ENCODE measurements at places on chromosomes 5 and 9.
A peak's percentile ranks its signal among the peaks of the same experiment; 100 is the strongest.

- peak; percentile 65 for DNase-seq
Measured at GRCh38 chr9:4762108-4762885, 21.3 kb upstream of the AK3 start.

DNA sequence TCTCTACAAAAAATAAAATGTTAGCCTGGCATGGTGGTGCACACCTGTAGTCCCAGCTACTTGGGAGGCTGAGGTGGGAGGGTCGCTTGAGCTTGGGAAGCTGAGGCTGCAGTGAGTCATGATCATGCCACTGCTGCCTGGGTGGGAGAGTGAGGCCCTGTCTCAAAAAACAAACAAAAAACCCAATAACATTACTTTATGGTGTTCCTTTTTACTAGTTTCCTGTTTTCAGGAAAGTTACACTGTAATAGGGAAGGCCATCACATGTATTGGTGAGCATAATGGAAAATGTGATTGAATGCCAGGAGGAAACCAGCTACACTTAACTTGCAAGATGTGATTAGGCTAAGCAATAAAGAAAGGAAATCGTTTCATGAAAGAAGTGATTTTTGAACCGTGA, 42.7 kb downstream of the SV2C start:
- DNase-seq: no peak

DNA sequence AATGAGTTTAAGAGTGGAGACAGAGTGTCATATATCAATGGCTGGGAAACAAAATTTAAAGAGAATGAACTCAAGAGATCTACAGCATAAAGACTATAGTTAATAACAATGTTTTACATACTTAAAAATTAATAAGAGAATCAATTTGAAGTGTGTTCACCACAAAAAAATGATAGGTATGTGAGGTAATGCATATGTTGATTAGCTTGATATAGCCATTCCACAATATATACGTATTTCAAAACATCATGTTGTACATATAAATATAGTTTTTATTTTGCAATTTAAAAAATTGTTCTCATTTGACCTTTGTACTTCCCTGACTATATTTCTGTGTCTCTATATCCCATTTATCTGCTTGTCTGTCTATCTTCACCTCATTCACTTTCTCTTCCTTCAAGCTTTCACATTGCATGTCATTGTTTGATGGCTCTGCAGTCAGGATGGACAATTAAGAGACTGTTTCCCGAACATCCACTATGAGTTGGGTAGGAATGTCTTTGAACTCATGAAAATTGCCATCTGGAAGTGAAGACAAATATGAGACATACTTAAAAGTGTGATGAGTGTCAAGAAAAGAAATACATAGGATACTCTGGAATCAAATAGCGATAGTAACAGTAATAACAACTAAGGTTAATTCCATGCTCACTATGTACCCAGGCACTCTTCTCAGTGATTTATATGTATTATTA, 359.9 kb upstream of the ACTBL2 start:
- DNase-seq: no peak

DNA sequence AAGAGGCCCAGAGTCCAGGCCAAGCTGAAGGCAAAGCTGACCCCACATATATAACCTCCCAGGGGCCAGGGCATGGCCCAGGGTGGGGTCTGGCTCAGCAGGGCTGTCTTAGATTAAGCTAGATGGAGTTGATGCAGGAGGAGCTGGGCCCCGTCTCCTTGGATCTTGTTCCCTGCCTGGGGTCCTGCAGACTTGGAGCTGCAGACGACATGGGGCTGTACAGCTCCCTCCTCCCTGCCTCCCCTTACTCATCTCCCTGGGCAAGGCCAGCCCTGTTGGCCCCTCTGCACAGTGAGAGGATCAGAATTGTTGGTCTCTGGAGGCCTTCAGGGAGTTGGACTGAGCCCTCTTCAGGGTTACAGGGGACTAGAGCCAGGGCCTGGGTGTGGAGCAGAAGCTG, 134.9 kb downstream of the RGS3 start:
- DNase-seq: no peak

GRCh38 chr9:70887826-70888225, 233.6 kb downstream of the TRPM3 start:
- DNase-seq: no peak

GRCh38 chr9:114316605-114317230, 6.2 kb upstream of the ORM1 start:
- no peak for DNase-seq

DNA sequence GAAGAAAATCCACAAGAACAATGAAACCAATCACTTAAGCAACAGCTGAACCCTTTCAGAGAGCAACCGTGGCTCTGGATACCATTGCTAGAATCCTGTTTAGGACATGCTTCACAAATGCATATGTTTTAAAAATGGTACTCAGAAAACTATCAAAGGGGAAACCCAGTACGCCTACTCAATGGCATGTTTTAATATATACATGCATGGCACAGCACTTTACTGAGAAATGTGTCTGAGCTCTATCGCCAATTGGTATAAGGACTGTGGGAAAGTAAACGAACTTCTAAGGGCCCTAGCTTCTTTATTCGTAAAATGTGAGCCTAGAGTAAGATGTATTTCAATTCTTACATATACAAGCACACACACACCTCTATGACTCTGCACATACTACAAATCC, 72.3 kb downstream of the PTBP3 start:
- DNase-seq: no peak

GRCh38 chr5:1058083-1058945, 49.7 kb downstream of the NKD2 start:
- DNase-seq: no peak

GRCh38 chr9:132541870-132542830, 40.3 kb upstream of the BARHL1 start:
- DNase-seq: no peak

- DNase-seq: no peak
Measured at GRCh38 chr9:123678038-123678877, 251.7 kb downstream of the DENND1A start.

GRCh38 chr9:137715321-137715720, 96.5 kb downstream of the EHMT1 start:
- no peak for DNase-seq

DNA sequence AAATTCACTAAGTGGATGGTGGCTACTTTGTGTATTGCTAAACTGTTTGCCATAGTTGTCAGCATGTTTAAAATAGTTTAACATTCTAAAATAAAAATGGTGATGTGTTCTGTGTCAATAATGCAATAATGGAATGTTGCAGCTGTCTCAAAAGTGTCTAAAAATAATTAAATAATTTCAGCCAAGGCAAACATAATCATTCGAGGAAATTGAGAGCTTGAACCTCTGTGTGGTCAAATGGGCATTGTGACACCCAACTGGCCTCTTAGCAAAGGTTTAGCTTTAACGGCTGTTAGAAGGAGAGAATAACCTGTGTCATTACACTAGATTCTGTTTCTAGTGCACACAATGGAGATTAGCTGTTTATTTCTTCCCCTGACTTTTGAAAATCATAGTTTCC, 278.5 kb downstream of the TMEM167A start:
- no peak for DNase-seq

- no peak for DNase-seq
Measured at GRCh38 chr5:160458806-160459800, 37.4 kb downstream of the PTTG1 start.

- no peak for DNase-seq
Measured at GRCh38 chr9:100452894-100453293, 20.1 kb upstream of the TMEFF1 start.

DNA sequence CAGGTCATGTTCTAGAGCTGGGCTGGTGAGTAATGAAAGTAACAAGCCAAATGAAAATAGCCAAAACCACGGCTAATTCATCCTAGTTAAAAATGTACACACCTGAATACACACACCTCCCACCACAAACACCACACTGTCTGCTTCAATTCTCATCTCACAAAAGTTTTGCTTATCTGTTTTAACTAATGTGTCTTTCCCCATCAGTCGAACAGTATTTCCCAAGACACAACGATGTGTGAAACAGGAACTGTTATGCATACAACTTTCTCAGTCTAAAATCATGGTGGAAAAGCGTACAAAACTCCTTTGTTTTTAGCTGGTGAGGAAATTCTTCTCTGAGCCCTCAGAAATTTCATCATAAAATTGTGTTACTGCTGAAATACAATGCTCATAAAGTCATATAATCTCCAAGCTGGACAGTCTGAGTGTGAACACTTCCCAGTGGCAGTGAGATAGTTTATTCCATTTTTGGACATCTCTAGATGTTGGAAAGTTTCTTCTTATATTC, 242.4 kb downstream of the EFNA5 start:
- no peak for DNase-seq

- no peak for DNase-seq
Measured at GRCh38 chr9:77680581-77680980, 32.5 kb upstream of the GNA14 start.

- no peak for DNase-seq
Measured at GRCh38 chr5:36423578-36424307, 122.0 kb upstream of the RANBP3L start.

DNA sequence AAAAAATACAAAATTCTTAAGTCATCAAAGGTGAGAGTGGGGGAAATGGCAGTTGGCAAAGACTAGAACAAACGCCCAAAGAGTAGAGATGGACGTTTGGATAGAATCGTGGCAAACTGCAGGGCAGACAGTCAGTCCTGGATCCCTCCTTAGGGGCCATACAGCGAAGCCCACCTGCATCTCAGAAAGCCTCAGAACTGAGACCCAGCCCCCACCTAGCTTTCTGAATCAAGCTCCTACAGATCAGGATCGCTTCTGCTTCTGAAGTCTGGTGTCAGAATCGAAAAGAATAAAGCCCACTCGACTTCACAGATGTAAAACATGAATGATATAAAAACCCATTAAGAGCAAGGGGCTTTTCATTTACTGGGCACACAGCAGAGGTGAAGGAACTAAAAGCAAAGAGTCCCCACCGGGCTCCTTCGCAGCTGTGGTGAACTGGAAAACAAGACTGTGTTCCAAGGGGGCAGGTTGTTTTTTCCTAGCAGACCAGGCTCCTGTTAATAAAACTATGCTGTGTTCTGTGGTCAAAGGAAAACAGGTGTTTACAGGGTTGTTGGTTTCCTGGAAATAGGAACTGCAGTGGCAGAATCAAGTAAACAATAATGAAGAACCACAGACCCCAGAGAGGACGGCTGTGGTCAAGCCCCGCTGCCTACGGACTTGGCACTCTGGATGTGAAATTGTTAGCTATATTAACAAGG, 91.8 kb downstream of the TLE1 start:
- DNase-seq: no peak

DNA sequence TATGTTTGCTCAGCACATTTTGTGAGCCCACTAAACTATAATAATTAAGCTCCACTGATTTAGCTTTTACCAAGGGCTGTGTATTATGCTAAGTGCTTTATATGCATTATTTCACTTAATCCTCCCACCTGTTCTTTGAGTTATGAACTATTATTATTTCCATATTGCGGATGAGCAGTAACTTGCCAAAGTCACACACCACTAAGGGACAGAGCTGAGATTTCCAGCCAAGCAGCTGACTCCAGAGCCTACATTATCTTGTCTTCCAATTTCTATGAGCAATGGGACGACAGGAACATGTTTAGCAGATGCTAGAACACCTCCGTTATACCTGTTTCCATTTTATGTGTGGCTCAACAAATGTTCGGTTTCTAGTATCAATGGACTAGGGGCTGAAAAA, 237.5 kb upstream of the PANK3 start:
- DNase-seq: no peak

GRCh38 chr9:131769361-131769760, 29.5 kb upstream of the RAPGEF1 start:
- no peak for DNase-seq

GRCh38 chr9:100030548-100030947, 68.3 kb downstream of the ERP44 start:
- no peak for DNase-seq

DNA sequence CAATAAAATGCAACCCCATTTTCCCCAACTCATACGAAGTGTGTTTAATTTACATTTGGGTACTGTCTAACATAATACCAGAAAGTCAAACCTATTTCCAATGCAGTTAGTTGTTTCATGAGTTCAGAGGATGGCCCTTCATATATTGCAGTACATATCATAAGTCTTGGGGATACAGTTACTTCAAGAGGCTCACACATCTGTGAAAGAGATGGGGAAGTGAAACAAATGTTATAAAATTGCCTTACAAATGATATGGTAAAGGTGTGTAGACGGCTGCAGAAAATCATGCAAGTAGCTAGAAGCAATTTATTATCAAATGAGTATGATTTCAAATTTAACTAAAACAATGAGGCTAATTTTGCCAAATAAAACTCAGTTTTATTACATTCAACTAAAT, 219.0 kb upstream of the CDH12 start:
- no peak for DNase-seq

- DNase-seq: no peak
Measured at GRCh38 chr9:125881042-125881441, 133.9 kb downstream of the PBX3 start.

GRCh38 chr5:175680463-175680862, 22.6 kb downstream of the HRH2 start:
- DNase-seq: no peak

DNA sequence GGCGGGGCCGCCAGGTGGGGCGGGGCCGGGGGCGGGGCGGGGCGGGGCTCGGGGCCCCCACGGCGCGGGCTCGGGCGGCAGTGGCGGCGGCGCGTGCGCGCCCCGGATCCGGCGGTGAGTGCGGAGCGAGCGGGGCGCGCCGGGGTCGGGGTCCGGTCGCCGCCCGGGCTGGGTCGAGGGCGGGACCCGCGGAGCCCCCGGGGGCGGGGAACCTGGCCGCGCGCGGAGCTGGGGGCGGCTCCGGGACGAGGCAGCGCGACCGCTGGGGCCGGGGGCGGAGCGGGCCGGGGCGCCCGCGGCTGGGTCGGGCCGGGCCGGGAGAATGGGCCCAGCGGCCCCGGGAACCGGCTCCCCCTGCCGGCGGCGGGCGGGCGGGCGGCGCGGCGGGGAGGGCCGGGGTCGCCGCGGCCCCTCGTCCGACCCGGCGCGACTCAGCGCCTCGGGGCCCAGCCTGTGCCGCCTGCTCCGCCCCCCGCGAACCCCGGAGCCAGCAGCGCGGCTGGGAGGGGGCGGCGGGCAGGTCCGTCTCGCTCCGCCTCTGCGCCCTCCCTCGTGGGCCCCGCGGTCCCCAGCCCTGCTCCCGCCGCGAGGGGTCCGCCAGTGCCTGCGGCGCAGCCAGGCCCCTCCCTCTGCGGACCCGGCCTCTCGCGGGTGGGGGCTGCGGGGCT, 3.1 kb downstream of the EGFL7 start:
- DNase-seq: peak; percentile 20

DNA sequence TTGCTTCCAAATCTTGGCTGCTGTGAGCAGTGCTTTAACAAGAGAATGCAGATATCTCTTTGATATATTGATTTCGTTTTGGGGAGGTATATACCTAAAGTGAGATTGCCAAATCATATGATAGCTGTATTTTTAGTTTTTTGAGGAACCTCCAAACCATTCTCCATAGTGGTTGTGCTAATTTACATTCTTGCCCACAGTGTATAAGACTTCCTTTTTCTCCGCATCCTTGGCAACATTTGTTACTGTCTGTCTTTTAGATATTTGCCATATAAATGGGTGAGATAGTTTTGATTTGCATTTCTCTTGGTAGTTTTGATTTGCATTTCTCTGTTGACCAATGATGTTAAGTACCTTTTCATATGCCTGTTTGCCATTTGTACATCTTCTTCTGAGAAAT, 10.0 kb upstream of the PLK2 start:
- DNase-seq: no peak

- DNase-seq: no peak
Measured at GRCh38 chr5:167128581-167128980, 1162.9 kb upstream of the WWC1 start.

GRCh38 chr9:948497-948896, 28.0 kb upstream of the DMRT3 start:
- no peak for DNase-seq

All from stimulated activated naive CD4-positive, alpha-beta T cell (primary cell).